Stimulated activated CD4-positive, alpha-beta T cell treated with anti-CD3 and anti-CD28 coated beads, Interleukin-2, amount 100 ng/mL, for 4 hours (primary cell): ENCODE measurements at places on chromosomes 3 and 15.

GRCh38 chr15:66773129-66773873, 71.3 kb downstream of the SMAD6 start:
- no peak for DNase-seq

DNA sequence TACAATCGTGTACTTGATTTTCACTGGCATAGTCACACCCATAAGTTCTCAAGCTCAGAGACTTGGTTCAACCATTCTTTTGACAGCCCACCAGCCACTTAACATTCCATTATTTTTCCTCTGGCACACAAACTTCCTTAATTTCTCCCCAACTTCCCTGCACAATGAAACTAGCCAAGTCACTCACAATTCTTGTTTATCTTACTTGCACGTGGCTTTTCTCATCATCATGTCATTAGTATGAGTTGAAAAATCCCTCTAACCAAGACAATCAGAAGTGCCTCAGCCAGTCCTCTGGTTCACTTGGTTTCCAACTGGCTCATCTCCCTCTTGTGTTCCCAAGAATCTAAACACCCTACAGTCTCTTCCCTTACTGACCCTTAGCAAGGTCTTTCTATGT, 110.5 kb upstream of the PTPRG start:
- no peak for DNase-seq

- no peak for DNase-seq
Measured at GRCh38 chr3:14230729-14231128, 52.1 kb downstream of the LSM3 start.

DNA sequence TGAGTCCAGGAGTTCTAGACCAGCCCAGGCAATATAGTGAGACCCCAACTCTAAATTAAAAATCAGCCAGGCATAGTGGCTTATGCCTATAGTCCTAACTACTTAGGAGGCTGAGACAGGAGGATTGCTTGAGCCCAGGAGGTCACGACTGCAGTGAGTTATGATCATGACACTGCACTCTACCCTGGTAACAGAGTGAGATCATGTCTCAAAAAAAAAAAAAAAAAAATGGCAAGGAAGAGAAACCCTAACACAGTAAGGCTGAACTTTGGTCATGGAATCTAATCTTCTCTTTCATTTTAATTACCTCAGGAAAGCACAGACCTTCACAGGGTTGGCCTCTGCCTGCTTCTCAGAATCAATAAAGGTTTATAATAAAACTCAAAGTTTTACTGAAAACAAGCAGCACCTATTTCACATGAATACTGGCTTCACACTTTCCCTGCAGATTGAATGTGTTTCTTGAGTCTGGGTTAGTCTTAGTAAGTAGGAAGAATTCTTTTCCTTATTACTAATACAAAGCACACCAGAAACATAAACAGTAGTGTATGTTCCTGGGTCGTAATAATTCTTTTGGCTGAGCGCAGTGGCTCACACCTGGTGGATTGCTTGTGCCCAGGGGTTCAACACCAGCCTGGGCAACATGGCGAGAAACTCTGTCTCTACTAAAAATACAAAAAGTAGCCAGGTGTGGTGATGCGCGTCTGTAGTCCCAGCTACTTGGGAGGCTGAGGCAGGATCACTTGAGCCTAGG, 11.6 kb upstream of the NR2C2 start:
- no peak for DNase-seq

GRCh38 chr3:8723612-8724011, 10.0 kb upstream of the CAV3 start:
- DNase-seq: no peak

DNA sequence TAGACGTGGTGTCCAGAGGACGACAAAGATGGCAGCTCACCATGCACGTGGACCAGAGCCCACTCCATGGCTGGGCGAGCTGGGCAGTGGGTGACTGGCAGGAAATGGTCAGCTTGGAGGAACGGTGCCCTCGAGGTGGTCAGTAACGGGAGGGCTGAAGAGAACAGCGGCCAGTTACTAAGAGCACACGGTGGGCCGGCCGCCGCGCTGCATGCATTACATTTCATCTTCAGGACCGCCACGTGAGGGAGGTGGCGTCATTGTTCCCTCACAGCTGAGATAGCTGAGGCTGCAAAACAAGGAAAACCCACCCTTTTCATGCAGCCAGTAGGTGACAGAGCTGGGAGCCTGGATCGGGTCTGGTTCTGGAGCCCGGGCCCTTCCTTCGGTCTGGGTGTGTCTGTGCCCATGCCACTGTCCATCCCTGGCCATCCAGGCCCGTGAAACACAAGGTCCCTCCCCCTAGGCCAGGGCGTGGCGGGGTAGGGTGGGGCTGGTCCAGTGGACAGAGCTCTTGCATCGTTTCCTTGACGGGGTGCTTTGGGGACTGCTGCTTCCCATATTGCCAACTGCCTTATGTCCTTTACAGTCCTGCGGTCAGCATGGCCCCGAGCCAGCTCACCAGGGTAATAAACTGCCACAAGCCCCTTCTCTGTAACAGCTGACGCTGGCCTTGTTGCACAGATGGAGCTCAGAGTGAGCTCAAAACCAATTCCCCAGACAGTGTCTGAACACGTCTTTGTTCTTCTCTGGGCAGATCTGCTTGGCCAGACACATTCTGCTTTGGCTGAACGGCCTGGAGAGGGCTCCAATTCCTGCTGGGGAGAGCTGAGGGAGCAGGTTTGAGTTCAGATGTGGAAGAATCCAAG, 51.8 kb downstream of the RGMA start:
- no peak for DNase-seq

DNA sequence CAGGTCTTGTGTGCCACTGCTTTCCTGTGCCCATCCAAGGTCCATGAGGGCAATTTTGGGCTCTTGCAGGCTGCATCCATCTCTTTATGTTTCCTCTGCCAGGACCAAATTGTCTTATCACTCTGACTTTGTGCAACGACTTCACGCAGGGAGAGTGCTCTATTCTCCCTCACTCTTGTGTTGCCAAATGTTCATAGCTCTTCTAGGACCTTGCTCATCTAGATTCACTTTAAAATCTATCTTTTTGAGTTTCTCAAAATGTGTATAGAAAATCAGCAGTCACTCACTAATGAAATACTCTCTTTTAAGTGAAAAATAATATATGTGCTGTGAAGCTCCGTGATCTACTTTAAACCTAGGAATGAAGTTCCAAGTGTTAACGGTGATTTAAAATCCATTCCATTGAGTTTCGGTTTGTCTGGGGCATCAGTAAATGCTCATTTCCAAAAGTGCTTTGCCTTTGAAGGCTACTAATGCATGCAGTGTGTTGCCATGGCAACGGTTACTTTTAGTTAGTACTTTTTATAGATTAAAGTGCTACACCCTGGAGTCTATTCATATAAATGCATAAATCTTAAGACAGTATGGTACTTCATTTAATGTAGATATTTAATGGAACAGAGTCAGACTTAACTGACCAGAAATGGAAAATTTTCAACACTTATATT, 46.6 kb upstream of the GOLGA8J start:
- DNase-seq: no peak

- DNase-seq: no peak
Measured at GRCh38 chr3:14520149-14520548, 20.0 kb downstream of the GRIP2 start.
